ENCODE measurements at places on chromosomes 11 and 22. TPM values are rescaled to one million over a fixed set of nuclear protein-coding genes. Genes with fewer than 3 reads are reported as not detected.

OR6A2 gene
- total RNA-seq: not detected

MS4A8 gene
- total RNA-seq: not detected

UBE2L6 gene
- 303 TPM for total RNA-seq

CEP126 gene
- total RNA-seq: 0.55 TPM

RASL10A gene
- total RNA-seq: 0.92 TPM

NCR3LG1 gene
- 0.42 TPM for total RNA-seq

TSSK2 gene
- total RNA-seq: not detected

SLCO2B1 gene
- total RNA-seq: not detected

CARD10 gene
- total RNA-seq: not detected

OR51G1 gene
- total RNA-seq: not detected

GRCh38 chr11:78575478-78575877, 814 bp upstream of the NARS2 start:
- no peak for DNase-seq

GRCh38 chr11:12045914-12046635, 37.6 kb upstream of the DKK3 start:
- no peak for DNase-seq

- DNase-seq: no peak
Observed at GRCh38 chr11:3933165-3933628, 77.7 kb downstream of the STIM1 start.

DNA sequence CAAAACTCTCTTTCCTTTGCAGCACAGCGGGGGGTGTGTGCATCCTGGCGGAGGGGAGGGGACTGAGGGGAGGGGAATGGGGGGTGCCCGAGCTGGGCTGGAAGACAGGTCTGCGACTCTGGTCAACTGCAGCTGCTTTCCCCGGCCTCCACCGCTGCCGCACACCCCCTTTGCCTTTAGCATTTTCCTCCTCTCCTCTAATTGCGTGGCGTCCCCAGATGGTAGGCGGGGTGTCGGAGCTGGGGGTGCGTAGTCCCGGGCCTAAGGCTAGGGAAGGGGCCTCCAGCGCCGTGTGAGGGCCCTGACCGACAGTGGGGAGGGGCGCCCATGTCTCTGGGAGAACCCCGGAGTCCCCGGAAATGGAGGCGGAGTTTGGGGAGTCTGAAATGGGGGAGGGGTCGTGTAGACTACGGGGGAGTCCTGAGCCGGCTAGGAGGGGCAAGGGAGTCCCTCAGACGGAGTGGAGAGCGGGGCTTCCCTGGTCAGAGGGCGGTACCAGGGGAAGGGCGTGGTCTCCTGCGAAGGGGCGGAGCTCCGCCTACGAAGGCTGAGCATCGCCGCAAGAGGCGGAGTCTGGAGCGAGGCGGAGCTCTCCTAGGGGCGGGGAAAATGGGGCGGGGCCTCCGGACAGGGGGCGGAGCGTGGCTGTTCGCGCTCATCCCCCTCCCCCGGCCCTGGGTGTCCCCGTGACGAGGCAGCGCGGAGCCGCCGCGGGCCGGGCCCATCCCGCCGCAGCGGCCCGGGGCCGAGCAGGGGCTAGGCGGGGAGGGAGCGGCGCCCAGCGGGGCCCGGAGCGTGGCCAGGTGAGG, at the start of gene PELI3:
Gene PELI3, plus strand, starts transcription at position 681 of the 809 bp plus-strand sequence. CDS start 1,224 bp downstream, outside the sequence.
- peak; percentile 91 for DNase-seq

- DNase-seq: no peak
Observed at GRCh38 chr11:35064114-35064800, 74.7 kb upstream of the CD44 start.

DNA sequence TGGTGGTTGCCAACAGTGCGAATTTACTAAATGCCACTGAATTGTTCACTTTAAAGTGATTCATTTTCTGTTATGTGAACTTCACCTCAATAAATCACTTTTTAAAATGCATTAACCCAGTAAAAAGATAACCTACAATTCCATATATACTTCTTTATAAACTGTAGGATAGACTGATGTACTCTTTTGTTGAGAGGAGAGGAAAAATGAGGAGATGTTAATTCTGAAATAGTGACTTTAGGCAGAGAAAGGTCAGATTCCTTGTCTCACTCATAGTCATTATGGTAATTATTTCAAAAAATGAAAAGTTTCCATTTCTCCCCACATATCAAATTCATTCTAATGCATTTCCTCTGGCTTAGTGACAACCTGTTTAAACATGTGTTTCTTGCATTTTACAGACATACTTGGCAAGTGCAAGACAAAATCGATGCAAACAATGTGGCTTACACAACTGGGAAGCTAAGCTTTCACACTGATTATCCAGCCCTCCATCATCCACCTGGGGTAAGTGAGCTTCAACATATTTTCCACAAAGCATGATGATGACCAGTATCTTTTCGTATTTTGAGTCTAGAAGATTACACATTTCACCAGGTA, 74.5 kb downstream of the BBOX1 start:
- no peak for DNase-seq

DNA sequence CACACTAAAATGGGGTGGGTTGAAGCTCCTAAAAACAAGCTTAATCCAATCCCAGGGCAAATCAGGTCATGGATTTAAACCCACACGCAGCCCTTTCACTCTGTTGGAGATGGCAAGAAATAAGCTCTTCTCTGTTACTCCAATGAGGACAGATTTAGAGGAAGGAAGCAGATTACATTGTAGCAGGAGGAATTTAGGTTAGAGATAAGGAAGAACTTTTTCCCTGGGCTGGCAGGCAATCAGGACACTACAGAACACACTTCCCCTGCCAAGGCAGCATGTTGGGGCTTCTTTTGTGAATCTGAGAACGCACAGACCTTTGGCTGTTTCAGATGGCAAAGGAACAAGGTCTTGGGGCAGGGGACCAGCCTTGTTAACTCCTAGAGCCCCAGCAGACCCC, 46.2 kb downstream of the C11orf58 start:
- DNase-seq: no peak

- no peak for DNase-seq
Observed at GRCh38 chr22:17130199-17130598, 9.0 kb upstream of the TMEM121B start.

DNA sequence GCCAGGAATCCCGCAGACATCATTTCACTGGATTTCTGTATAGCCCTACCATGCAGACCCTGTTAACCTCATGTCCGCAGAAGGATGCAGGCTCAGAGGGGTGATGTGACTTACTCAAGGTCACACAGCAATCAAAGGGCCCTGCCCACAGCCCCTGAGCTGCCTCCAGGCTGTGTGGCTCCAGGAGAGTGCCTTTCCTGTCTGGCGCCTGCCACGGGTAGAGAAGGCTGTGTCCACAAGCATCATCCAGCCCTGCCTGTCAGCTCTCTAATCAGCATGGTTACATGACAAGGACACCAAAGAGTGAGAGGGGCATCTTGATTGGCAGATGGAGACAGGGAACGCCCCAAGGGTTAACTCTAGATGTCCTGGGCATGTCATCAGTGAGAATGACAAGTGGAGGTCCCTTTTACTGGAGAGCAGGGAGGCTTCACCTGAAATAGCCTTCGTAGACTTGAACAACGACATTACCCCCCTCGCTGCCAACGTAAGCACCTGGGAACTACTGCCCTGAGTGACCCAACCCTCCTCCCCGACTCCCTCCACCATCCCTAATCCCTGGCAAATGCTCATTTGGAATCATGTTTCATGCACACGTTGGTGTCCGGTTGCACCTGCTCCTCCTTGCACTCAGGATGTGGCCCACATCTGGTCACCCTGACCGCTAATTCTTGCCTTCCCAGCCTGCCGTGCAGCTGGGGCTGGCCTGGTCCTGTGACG, 6.9 kb downstream of the FGF19 start:
- no peak for DNase-seq

- DNase-seq: peak; percentile 49
Observed at GRCh38 chr11:119056421-119056999, 495 bp downstream of the HYOU1 start.

DNA sequence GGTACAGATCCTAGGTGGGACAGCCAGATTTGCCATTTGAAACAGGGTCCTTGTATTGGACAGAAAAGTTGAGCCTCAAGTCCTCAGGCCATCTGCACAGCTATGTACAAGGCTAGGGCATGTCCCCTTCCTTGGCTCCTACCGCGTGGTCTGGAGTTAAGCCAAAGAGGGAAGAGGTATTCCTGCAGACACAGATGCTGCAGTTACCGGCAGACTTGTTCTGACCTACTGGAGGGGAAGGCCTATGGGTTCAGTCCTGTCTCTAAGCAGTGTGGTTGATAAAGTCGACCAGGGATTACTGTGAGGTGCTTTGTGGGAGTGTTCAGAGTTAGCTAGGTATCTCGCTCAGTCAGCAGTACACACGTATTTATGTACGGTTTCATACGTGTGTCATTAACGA, 180.6 kb downstream of the ADAMTS15 start:
- DNase-seq: no peak

- no peak for DNase-seq
Observed at GRCh38 chr22:19615867-19616581, 91.8 kb upstream of the CLDN5 start.

GRCh38 chr11:107184986-107185385, 166.7 kb upstream of the GUCY1A2 start:
- no peak for DNase-seq

GRCh38 chr11:3021125-3021524, 29.0 kb upstream of the NAP1L4 start:
- peak; percentile 46 for DNase-seq

DNA sequence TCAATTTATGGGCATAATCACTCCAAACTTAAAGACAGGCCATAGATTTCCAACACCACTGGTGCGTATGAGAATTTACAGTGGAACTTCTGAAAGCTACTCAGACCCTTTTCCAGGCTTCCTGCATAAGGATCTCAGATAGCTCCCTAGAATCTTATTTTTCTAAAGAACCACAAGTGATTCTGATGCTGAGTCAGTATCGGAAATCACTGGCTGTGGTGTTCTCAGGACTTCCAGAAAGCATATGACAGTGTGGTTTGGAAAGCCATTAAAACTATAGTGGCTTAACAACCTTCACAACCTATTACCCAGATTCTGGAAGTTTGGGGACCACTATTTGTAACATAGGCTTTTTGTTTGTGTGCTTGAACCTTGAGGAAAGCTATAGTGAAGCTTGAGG, 756.0 kb downstream of the DLG2 start:
- DNase-seq: no peak

- DNase-seq: peak; percentile 37
Observed at GRCh38 chr11:63917692-63918506, 935 bp upstream of the RCOR2 start.

DNA sequence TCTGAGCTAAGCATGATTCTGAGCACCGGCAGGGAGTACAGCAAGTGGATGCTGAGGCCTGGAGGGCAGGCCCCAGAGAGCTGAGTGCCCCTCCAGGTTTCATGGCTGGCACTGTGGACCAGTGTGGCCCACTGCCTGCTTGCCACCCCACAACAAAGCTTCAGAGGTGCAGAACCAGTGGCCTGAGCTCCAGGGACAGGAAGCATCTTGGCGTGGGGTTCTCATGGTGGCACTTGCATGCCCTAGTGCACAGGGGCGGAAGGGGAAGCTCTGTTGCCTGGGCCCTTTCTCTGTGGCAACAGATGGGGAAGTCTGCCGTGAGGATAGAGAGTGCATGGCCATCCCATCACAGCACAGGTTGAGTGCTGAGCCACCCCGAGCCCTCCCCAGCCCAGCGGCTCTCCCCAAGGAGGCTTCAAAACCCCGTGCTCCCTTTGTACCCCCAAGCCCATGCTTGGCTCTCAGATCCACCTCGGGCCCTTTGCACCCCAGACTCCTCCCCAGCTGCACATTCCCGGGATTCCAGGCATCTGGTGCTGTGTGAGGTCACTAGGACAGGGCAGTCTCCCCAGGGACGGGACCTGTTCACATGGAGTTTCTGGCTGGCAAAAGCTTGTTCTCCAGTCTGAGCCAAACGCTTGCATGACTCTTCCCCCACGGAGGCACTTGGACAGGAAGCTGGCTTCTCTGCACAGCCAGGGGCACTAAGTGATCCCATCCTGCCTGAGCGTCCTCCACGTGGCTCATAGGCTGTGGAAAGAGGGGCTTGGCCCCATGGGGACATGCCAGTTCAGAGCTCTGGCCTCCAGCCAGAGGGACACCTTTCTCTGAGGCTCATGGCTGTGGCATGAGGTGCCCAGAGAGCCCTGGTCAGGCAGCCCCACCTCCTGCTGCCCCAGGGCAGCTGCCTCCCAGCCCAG, 4.2 kb downstream of the SLC25A1 start:
- DNase-seq: no peak

DNA sequence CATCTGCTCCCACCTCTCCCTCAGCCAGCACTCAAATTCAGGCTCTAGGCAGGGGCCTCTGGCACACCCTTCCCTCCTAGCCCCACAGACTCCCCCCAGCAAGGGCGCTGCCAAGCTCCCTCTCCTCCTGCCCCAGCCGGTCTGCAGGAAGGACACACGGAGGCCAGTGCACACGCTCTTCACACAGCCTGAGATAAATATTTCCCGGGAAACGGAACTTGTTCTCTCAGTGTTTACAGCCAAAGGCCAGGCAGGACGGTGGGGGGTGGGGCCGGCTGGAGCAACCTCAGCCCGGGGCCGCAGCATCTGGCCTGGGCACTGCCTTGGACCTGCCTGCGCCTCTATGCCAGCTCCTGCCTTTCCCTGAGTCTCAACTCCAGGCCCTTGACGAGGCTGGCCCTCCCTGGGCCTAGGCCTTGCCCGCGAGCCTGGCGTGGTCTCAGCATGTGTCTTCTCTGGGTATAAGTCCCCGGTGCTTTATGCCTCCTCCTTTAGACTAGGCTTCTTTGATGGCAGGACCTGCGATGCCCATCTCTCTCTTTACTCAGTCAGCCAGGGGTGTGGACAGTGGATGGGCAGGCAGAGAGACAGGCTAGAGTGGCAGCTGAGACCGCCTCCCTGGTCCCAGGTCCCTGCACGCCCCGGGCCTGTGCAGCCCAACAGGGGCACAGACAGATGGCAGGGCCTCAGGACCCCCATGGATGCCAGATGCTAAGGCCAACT, 48.4 kb downstream of the PDE2A start:
- DNase-seq: no peak

- DNase-seq: no peak
Observed at GRCh38 chr11:21133722-21134121, 464.3 kb downstream of the NELL1 start.

- DNase-seq: no peak
Observed at GRCh38 chr22:39915295-39915726, 14.4 kb downstream of the GRAP2 start.

DNA sequence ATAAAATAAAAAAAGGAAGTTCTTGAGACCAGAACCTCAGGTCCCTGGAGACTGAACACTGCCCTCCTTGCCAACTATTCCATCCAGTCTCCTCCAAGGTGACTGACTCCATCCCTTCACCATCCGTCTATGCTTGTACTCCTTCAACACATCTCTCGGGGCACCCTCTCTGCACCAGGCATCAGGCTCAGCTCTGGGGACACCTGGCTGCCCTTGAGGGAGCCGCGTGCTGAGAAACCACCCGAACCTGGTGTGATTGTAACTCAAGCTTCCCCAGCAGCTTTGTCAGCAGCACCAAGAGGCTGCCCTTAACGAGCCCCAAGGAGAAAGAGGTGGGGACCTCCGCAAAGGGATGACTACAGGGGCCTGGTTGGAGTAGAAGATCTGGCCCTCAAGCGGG, 1.7 kb downstream of the PTPN5 start:
- no peak for DNase-seq

GRCh38 chr11:121446752-121447156, 5.4 kb upstream of the SORL1 start:
- DNase-seq: no peak
